ENCODE measurements at places on chromosomes 11 and 22. TPM values are rescaled to one million over a fixed set of nuclear protein-coding genes. Genes with fewer than 3 reads are reported as not detected.

Gene REXO2
- 71.2 TPM for total RNA-seq

Gene TMEM191B
- total RNA-seq: 4.6 TPM

Gene RGL4
- not detected for total RNA-seq

Gene SOX6
- total RNA-seq: 0.20 TPM

Gene LINC01488
- not detected for total RNA-seq

Gene ZNF214
- total RNA-seq: 7.0 TPM

Gene CALCA
- total RNA-seq: not detected

Gene KCNJ5
- 0.76 TPM for total RNA-seq

Gene KRTAP5-10
- not detected for total RNA-seq

Gene INS
- not detected for total RNA-seq

Gene PRODH
- 60.5 TPM for total RNA-seq

Gene CDC42BPG
- 13.2 TPM for total RNA-seq

Gene APOA1
- 91.8 TPM for total RNA-seq

Gene PRDX5
- 235 TPM for total RNA-seq

Gene DENND6B
- 8.0 TPM for total RNA-seq

Gene KCTD14
- total RNA-seq: 11.9 TPM

Gene CLCF1
- total RNA-seq: 3.2 TPM

Gene FAM76B
- 39.0 TPM for total RNA-seq

Gene HBG2
- not detected for total RNA-seq

Gene P2RX6
- 0.47 TPM for total RNA-seq

Gene ACTN3
- total RNA-seq: 5.3 TPM

Gene RBMXL2
- 0.19 TPM for total RNA-seq

Gene TREH
- not detected for total RNA-seq

Gene CTSW
- not detected for total RNA-seq

Gene TNNT3
- total RNA-seq: not detected
